Endothelial cell of umbilical vein (primary cell): ENCODE measurements at places on chromosomes 12 and 14. TPM values are rescaled to one million over a fixed set of nuclear protein-coding genes. Genes with fewer than 3 reads are reported as not detected.

CMA1 gene
- not detected in 2 replicates for total RNA-seq

PAN2 gene
- 21.5 and 24.4 TPM in 2 replicates for total RNA-seq

DNA sequence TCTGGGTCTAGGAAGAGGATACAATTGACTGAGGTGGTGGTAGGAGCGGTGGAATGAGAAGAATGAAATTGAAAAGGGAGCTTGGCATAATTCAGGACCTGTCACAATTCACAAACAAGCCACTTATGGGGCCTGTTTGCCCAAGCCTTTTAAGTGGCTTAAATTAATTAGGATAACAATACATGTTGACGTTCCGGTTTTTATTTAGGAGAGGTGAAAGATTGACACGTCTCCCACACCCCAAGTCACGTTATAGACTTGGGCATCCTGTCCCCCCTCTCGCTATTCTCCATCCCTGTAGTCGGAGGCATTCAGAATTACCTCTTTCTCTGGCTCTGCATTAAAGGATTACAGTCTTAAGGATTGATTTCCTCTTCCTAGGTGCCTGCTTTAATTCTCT is 954 bp upstream of the CALCOCO1 start:
- DNase-seq: no peak

CCDC197 gene
- total RNA-seq: not detected in 2 replicates
